ENCODE measurements at places on chromosomes 12 and 14. TPM values are rescaled to one million over a fixed set of nuclear protein-coding genes. Genes with fewer than 3 reads are reported as not detected.

Gene PDE3A
- polyA plus RNA-seq: 3.3 TPM

Gene AQP2
- 666 TPM for polyA plus RNA-seq

Gene C12orf56
- polyA plus RNA-seq: 5.2 TPM

DNA sequence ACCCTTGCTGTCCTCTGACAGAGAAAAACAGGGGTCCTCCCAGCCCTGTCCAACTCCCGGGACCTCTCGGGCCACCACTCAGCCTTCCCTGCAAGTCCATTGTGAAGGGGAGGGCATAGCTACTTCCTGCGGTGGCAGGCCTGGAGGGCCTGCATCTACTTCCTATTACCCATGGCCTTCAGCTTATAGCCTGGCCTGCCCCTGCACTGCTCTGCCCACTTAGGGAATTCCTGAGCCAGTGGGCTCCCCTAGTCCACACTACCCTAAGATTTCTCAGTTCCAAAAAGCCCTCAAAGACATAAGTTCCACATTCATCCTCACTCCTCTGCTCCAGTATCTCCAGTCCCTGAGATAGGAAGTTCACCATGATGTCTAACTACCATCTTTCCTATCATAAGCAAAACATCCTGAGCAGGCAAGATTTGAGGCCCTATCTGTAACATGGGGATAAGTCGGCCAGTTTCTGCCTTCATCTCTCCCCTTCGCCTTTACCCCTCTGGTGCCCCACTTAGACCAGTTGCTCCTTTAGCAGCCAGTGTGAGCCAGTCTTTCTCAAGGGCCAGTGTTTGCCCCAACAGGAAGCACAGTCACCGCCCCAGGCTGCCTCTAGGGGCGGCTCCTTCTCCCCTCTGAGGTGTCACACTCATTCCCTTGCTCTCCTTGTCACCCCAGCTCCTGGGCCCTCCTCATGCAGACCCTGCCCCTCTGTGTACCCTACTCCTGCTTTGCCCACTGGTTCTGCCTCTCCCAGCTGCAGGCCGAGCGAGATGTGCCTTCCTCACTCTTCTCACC, 10.9 kb downstream of the HDAC7 start:
- DNase-seq: no peak

DNA sequence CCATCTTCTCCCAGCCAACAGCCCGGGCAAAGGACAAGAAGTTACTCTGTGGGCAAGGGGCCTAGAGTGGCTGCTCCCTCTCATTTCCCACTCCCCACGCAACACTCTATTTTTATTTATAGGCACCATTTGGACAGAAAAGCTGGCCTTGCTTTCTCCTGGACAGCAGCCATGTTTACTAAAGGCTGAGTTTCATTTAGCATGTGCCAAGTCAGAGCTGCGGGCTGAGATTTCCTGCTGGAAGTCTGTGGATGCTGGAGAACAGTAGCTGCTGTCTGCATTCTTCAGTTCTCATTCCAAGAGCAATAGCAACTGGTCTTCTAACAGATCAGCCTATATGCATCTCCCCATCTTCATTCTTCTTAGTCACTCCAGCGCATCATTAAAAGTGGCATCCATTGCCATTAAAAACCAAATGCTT, 8.3 kb downstream of the COL2A1 start:
- no peak for DNase-seq

GRCh38 chr12:76713986-76714385, 49.9 kb upstream of the ZDHHC17 start:
- DNase-seq: no peak

- no peak for DNase-seq
These were observed 584.5 kb downstream of the SLC16A7 start for GRCh38 chr12:60180298-60180697.

GRCh38 chr12:23855813-23856212, 93.7 kb downstream of the SOX5 start:
- no peak for DNase-seq

GRCh38 chr12:59839514-59839913, 243.7 kb downstream of the SLC16A7 start:
- DNase-seq: no peak
